ENCODE measurements at places on chromosomes 5 and 9.
A peak's percentile ranks its signal among the peaks of the same experiment; 100 is the strongest.

GRCh38 chr5:15002173-15002572 lies 130.6 kb upstream of the ANKH start:
- DNase-seq, result no peak

DNA sequence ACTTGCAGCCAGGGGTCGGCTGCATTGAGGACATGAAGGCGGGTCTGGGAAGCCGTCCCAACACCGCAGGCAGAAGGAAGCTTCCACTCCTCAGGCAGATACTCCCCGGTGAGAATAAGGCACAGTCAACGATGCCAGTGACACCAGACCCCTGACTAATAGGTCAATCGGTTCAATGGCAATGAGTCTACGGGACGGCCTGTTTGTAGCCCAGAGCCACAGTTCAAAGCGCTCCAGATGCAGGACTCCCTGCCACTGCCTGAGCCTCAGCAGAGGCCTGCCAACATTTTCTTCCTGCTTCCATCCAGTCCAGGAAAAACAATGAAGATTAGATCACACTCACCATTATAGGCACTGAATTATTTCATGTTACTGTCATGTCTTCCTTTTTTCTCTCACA lies 84.5 kb upstream of the SIMC1 start:
- DNase-seq, result peak; percentile 64

- peak; percentile 74 for DNase-seq
Observed at GRCh38 chr9:101458963-101459631, 23.5 kb upstream of the ALDOB start.

DNA sequence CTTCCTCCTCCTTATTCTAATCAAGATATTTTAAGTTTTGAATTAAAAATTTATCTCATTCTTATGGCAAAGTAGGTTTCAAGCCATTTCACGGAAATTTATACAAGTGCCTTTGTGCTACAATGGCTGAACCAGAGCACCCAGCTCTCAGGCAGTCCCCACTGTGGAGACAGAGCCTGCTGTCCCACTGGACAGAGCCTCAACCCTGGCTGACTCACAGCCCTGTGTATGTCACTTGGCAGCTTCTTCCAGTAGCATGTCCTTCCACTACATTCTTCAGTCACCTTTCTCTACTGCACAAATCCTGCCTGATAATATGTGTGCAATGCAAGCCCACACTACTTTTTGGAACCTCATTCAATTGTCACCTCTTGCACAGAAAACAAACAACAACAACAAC lies 253.1 kb downstream of the PDE4D start:
- DNase-seq, result no peak

- DNase-seq, result no peak
Observed at GRCh38 chr9:37523916-37524315, 38.2 kb downstream of the POLR1E start.

- no peak for DNase-seq
Observed at GRCh38 chr5:171712616-171713015, 73.0 kb upstream of the SMIM23 start.

GRCh38 chr9:109115931-109116526 lies 3.7 kb downstream of the TMEM245 start:
- no peak for DNase-seq

GRCh38 chr5:8418049-8418426 lies 549.1 kb downstream of the MTRR start:
- DNase-seq, result no peak

DNA sequence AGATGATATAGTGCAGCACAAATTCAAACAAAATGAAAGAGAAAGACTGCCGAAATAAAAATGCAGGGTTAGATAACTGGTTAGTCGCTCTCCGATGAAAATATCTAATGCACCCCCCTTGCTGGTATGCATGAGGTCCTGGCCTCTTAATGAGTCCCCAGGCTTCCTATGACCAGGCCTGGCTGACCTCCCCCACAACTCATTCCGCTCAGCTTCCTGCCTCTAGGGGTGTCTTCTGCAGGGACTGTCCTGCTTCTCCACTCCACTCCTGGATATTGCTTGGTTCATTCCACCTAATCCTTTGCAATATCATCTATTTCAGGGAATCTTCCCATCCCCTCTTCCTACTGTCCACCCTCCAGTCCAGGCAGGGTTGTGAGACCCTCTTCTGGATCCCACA lies 341.8 kb downstream of the ASTN2 start:
- no peak for DNase-seq

DNA sequence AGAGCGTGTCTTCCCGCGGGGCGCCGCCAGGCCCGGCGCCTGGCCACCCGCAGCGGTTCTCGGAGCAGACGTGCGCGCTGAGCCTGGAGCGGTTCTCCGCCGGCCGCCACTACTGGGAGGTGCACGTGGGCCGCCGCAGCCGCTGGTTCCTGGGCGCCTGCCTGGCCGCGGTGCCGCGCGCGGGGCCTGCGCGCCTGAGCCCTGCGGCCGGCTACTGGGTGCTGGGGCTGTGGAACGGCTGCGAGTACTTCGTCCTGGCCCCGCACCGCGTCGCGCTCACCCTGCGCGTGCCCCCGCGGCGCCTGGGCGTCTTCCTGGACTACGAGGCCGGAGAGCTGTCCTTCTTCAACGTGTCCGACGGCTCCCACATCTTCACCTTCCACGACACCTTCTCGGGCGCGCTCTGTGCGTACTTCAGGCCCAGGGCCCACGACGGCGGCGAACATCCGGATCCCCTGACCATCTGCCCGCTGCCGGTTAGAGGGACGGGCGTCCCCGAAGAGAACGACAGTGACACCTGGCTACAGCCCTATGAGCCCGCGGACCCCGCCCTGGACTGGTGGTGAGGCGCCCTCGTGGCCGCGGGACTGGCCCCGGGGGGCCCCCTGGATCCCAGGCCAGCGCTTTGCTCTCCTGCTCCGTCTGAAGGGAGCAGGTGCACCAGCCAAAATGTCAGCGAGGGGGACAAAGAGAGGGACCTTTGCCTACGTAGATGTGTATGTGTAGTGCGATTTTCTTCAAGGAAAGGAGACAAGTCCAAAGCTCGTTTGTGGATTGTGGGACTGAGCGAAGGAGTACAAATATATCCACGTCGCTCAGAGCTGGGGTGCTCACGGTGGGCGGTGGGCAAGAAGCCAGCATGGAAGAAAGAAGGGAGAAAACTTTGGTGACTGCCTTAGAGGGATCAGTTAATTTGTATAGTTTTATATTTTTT lies 19.5 kb downstream of the BTNL9 start:
- DNase-seq, result peak; percentile 27

DNA sequence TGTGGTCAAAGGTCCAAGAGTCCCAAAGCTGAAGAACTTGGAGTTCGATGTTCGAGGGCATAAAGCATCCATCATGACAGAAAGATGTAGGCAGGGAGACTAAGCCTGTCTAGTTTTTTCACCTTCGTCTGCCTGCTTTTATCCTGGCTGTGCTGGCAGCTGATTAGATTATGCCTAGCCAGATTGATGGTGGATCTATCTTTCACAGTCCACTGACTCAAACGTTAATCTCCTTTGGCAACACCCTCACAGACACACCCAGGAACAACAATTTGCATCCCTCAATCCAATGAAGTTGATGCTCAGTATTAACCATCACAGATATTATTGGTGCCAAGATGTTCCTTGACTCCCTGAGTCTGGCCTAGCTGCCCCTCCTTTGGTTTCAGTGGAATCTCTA lies 530.8 kb upstream of the CLINT1 start:
- DNase-seq, result no peak

- no peak for DNase-seq
Observed at GRCh38 chr5:142445266-142445665, 120.4 kb upstream of the SPRY4 start.
